ENCODE measurements at places on chromosomes 1 and 21.
A peak's percentile ranks its signal among the peaks of the same experiment; 100 is the strongest.

- peak; percentile 74 for DNase-seq
These were observed at the start of gene RNPEP for GRCh38 chr1:201982623-201983379. TSS of gene RNPEP (plus strand) at chr1:201982648. CDS start at chr1:201982667, 19 bp downstream.

- DNase-seq, result no peak
These were observed 96.0 kb upstream of the TNFSF4 start for GRCh38 chr1:173302890-173303829.

DNA sequence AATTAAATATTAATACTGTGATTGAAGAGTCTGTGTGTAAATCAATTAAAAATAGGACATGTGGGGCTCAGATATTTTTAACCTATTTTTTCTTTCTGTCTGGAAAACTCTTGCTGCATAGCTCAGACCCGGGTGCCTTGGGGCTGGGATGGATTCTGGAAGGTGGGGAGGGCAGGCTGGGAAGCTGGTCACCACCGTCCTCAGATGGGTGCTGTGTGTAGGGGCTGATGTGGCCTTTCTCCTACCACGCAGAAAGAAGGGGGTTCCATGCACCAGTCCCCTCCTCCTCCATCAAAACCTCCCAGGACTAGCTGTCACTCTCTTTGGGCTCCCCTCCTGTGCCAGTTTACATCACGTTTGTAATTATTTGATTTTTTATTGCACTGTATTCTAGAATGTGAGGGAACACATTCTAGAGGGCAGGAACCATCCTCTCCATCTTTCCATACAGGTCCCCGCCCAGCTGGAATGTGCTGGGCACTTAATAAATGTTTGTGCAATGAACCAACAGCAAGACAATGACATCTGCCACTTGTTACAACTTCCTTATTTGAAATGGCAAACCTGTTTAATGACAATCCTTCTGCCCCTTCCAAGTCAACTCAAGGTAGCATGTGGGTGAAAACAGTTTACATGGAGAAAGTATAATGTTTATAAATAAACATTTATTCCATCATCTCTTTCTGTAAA is 104.3 kb downstream of the EDEM3 start:
- no peak for DNase-seq

DNA sequence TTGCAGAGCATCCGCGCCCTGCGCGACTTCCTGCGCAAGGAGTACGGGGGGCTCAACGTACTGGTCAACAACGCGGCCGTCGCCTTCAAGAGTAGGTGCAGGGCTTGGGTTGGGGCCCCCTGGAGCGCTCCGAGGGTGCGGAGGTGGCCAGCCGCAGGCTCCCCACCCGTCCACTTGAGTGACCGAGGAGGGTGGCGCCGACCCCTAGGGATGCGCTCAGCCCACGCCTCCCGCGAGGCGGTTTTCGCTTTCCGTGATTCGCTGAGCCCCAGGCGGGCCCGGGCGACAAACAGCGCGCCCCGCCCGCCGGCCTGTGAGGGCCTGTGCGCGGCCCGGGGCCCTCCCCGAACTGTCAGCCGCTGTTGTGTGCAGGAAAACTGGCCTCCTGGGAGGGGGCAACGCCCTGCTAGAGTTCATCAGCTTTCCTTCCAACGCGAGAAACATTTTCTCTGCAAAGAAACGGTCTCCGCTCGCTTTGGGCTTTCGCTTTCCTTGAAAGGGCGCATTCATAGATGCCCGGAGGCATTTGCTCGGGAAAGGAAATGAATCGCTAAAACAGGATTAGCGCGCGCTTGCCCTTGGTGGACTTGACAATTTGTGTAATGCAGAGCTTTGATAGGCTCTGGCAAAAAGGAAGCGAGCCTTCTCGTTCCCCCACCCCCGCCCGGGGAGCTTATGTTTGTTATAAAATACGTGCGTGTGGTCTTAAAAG is 668 bp downstream of the CBR3 start:
- DNase-seq, result peak; percentile 38

DNA sequence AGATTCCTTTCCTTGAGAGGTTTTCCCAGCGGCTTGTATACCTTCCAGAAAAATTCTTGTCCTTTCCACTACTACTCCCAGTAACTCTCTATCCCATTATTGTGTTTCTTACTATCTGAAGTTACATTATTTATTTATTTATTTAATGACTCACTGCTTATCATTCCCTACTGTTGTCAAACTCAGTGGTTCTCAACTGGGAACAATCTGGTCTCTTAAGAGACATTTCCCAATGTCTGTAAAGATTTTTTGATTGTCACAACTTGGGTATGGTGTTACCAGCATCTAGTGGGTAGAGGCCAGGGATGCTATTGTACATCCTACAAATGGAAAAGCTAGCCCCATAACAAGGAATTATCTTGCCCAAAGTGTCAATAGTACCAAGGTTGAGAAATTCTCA is 771.5 kb upstream of the ADGRL2 start:
- no peak for DNase-seq

GRCh38 chr1:205658943-205659581 is 21.2 kb downstream of the SLC45A3 start:
- DNase-seq, result peak; percentile 59

DNA sequence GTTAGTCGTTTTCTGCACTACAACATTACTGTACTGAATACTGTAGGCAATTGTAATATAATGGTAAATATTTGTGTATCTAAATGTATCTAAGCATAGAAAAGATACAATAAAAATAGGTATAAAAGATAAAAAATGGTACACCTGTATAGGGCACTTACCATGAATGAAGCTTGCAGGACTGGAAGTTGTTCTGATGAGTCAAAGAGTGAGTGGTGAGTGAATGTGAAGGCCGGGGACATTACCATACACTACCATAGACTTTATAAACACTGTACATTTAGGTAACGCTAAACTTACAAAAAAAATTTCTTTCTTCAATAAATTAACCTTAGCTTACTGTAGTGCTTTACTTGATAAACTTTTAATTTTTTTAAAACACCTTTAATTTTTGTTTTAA is 13.5 kb downstream of the OSBPL9 start:
- no peak for DNase-seq

DNA sequence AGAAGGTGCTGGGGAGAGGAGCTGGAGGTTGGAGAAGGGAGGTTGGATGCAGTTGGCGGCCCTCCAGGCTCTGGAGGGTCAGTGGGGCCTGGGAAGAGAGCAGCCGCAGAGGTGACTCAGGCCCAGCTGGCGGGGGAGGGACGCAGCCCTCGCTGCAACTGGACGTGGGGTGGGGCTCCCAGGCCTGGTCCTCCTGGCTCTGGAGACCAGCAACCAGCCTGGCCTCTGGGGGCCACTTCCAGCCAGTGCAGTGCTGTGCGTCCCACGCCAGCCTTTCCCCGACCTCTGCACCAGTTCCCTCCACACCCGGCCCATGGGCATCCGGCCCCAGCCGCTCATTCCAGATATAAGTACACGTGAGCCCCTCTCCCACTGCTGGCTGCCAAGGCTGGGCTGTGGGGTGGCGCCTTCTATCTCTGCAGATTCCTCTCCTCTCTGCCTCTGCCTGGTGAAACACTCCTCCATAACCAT is 38.0 kb upstream of the COL18A1 start:
- DNase-seq, result peak; percentile 94

Measured in kidney glomerular epithelial cell (primary cell).